Fibroblast of the conjunctiva (primary cell): ENCODE measurements at places on chromosomes 6 and 20.

DNA sequence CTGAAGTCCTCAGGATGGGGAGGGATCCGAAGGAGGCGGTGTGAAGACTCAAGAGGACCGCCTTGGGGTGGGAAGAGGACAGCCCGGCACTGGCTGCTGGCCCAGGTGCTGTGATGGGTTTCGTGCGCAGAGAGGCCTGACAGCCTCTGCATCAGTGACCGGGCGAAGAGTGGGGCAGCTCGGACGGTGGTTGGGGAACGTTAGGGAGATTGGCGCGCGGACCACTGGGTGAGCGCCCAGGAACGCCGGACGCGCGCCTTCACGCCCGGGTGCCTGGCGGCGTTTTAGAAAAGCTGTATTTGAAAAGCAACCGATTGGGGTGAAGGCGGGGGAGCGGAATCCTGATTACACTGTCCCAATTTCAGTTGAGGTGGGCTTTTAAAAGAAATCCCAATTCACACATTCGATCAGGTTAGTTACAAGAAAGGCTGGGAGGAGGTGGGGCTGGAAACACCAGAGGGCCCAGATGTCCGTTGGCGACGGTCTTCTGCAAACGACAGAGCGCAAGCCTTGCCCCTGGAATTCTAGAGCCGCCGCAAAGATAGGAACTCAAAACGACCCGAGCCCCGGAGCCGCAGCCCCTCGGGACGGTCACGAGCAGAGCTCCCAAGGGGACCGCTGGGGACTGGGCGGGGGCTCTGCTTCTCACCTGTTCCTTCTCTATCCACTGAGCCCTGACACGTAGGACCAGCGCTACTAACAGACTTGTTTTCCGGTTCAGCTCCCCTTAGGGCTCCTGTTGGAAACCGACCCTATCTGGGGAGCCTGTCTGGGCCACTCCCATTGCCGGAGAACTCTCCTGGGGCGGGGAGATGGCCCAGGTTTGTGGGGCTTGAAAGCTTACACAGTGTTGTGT, 8.5 kb upstream of the TRIM40 start:
- DNase-seq, result no peak

GRCh38 chr6:2784930-2785329, 19.7 kb downstream of the WRNIP1 start:
- no peak for DNase-seq

- no peak for DNase-seq
Observed at GRCh38 chr6:16841241-16841640, 80.0 kb upstream of the ATXN1 start.

GRCh38 chr20:20566516-20566915, 145.9 kb downstream of the RALGAPA2 start:
- no peak for DNase-seq

GRCh38 chr6:133423242-133423641, 182.1 kb downstream of the EYA4 start:
- DNase-seq, result no peak

DNA sequence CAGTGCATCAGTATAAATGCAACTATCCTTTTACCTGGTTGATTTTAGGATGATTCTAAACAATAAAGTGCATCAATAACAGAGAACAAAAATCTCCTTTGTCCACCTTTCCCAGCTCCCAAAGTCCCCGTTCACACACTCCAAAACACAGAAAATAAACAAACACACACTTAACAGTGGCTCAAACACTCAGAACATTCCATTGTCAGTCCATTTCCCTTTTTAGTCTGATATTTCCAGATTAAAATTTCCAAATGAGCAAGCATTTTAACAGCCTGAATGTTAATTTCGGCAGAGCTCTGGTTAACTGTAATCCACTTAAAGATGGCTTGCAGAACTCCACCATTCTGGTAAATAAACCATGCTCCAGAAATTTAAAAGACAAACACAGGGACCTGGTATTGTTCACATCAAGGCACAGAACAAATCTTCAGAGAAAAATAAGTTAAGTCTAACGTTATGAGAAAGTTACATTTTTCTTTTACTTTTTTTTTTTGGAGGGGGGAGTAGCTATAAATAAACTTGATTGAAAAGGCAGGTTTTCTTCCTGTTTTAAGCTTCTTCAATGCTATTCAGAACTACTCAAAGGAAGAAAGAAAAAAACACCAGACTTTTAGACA, 100.8 kb downstream of the DST start:
- DNase-seq, result no peak

DNA sequence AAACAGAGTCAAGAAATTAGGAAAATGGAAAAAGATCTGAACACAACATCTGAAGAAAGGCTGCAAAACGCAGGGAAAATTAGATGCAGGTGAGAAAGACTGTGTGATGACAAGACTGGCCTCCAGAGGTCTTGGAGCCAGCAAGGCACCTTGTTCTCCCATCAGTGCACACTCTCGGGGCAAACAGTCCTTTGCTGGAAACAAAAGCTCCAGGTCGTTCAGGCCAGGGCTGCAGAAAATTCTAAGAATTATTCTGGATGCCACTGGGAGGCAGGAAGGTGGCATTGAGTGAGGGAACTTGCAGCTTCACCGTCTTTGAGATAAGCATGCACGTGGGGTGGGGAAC, 219.9 kb upstream of the SSTR4 start:
- no peak for DNase-seq

DNA sequence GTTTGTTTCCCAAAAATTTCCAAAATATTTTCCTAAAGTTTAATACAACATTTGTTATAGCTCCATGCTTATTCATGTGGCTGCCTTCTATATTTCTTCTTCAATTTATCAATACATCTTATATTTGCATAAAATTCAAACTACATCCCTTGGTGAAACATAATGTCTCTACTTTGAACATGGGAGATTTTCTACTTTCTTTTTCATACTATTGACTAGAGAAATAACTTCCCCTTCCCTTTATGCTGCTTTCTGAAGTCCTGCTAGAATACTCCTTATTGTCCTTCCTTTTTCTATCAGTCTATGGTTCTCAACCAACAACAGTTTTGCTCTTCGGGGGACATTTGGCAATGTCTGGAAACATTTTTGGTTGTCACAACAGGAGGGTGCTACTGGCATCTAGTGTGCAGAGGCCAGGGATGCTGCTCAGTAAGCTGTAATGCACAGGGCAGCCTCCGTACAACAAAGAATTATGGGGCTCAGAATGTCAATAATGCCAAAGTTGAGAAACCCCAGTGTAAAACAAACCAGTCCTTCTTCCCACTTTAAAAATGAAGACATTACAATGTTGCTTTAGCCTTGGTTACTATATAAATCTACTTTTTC, 29.9 kb downstream of the MKKS start:
- no peak for DNase-seq
